ENCODE measurements at places on chromosomes 5 and 9. TPM values are rescaled to one million over a fixed set of nuclear protein-coding genes. Genes with fewer than 3 reads are reported as not detected.

Gene FOXD4L3
- not detected for total RNA-seq

GRCh38 chr5:116482394-116482793, 92.2 kb downstream of the SEMA6A start:
- DNase-seq: peak; percentile 71

Gene GBGT1
- total RNA-seq: 1.1 TPM

DNA sequence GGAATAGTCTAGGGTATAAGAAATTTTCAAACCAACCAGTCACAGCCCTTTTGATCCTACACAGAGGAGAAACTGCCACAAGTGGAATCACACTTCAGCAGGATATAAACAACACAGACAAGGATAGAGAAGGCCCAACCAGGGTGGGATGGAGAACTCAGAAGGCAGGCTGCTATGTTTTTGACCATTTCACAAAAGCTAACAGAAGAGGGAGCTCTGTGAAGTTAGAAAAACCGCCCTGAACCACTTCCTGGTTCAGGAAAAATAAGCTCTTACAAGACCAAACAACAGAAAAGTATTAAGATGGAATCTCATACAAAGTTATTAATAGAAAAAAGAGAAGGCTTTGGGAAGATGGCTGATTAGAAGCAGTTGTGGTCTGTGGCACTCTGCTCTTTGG, 960 bp upstream of the IFNB1 start:
- no peak for DNase-seq

Gene SEMA5A
- 1.3 TPM for total RNA-seq

- no peak for DNase-seq
Observed at GRCh38 chr5:164545507-164545906, 1040.1 kb downstream of the MAT2B start.

Gene SLC25A2
- total RNA-seq: not detected

All from bronchial epithelial cell (primary cell).